ENCODE measurements at places on chromosomes 7 and 10.

DNA sequence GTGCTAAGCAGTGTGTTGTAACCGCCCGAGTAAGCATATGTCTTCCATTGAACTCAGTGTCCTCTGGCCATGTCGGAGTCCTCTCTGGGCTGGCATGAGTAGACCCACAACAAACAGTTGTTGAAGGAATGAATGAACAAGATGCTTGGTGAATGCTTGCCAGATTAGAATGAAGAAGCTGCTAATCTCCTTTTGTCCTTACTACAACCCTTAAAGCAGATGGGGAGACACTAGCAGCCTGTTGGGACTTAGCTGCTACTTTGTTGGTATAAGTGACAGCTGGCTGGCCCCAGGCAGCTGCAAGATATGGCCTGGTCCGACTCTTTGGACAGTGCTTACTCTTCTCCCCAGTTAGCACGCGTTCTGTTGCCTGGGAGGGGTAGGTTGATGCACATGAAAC, 370.1 kb downstream of the RPS24 start:
- DNase-seq, result no peak

DNA sequence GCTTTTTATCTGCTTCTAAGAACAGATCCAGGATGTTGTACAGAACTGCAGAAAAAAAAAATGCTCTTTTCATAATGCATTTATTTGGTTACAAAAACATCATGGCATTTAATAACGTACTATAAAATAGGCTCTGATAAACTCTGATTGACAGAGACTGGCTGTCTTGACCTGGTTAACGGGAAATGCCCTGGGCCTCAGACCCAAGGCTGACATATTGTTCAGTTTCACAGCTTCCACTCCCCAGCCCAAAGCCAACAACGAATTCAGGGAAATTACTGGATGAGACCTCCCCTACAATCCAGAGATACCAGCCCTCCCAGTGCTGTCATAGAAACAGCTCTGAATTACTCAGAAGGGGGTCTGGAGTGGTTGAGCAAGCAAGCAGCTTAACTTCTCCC, 260.1 kb downstream of the CREB5 start:
- no peak for DNase-seq

- no peak for DNase-seq
Observed at GRCh38 chr7:7772397-7772821, 54.0 kb upstream of the RPA3 start.

DNA sequence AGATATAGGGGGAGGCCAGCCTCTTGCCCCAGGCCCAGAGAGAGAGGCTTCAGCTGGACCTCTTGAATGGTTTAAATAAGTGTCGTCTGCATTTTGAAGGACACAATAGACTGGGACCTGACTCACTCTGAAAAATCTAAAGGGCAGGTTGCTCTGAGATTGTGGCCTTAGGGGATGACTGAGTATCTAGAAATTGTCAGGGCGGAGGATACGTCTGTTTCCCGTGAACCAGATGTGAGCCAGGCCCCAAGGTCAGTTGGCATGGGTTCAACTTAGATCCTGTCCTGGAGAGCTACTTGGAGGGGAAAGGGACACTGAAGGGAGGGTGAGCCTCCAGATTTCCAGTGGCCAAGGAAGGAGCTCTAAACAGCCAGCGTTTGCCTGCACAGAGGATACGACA, 110.2 kb downstream of the CHN2 start:
- no peak for DNase-seq

- DNase-seq, result no peak
Observed at GRCh38 chr7:134948736-134949135, 37.6 kb upstream of the AGBL3 start.

DNA sequence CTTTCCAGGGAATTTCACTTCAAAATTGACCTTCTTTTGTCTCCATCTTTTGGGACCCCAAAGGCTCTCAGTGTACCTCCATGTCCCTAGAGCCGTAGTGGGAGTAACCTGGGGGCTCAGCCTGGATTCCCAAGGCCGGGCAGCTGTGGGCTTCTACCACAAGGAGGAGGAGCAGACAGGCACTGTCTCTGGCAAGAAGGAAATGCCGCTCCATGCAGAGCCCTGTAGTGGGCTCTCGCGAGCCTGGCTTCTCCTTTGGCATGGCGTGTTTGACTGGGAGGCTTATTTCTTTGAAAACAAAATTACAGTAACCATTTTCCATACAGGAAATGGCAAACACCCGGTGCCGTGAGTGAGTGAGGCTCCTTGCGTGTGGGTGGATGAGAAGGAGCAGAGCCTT, 76.8 kb upstream of the FAM180A start:
- no peak for DNase-seq

- DNase-seq, result no peak
Observed at GRCh38 chr7:124072603-124073309, 39.9 kb upstream of the TMEM229A start.

DNA sequence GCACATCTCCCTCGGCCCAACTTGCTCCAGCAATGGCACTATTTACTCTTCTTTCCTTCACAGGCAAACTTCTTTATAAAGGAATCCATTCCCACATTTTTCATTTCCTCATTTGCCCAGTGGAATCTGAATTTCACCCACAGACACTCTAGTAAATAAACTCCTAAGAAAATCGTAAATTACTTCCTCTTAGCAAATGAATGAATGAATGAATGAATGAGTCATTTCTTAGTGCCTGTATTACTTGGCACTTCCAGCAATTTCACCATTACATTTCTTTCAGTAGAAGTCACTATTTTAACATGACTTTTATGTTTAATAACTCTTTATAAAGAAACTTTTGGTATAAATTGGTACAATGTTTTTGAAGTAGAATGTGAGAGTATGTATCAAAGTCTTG, 55.7 kb downstream of the DDC start:
- DNase-seq, result no peak

DNA sequence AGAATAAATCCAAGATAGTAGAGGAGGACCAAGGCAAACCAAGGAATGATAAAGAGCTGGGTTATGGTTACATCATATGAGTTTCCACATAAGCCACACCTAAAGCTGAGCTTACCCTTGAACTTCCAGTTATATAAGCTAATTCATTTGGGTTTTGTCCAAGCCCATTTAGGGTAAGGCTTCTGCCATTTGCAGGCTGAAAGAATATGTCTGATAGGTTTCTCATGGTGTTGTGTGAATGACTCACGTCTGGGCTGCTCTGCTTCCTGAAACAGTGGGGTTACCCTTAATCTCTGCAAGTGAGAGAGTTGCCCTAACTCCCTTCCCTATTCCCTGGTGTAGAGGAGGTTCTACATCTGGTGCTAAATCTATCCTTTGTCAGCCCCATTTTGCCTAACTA, 60.8 kb downstream of the PTTG1IP2 start:
- DNase-seq, result no peak

- no peak for DNase-seq
Observed at GRCh38 chr7:101589976-101590662, 39.0 kb downstream of the MYL10 start.

DNA sequence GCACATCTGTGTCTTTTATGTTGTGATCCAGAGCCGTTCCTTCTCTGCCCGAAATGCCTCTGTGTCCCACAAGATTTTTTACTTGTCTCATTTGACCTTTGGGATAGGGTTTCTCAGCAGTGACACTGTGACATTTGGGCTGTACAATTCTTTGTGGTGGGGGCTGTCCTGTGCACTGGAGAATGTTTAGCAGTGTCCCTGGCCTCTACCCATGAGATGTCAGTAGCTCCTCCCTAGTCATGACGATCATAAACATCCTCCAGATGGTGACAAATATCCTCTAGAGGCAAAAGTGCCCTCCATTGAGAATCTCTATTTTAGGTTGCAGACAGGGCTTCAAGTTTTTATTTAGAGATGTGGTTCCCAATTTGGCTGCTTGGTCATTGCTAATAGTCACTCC, 91.3 kb downstream of the PPP1R17 start:
- DNase-seq, result no peak

GRCh38 chr10:100303724-100304319, 17.3 kb upstream of the BLOC1S2 start:
- no peak for DNase-seq

DNA sequence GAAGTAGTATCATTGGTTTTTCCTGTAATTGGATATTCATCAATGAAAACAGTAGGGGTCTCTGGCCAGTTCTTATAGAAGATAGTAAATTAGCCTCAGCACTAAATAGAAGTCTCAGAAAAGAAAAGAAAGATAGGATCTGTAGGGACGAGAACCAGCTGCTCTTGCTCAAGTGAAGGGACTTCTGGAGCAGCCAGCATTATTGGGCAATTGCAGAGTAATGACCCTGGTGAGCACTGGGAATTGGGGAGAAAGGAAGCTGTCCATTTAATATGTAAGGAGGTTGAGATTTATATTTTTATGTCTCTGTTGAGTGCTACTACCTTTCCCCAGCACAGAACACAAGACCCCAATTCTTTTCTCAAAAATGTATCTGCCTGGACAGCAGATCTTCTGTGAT, 61.2 kb upstream of the WNT16 start:
- DNase-seq, result no peak

GRCh38 chr10:117432866-117433265, 57.6 kb upstream of the PDZD8 start:
- DNase-seq, result no peak

GRCh38 chr10:131689486-131689885, 211.3 kb upstream of the PPP2R2D start:
- no peak for DNase-seq

- DNase-seq, result no peak
Observed at GRCh38 chr7:155594163-155594732, 47.9 kb upstream of the CNPY1 start.

DNA sequence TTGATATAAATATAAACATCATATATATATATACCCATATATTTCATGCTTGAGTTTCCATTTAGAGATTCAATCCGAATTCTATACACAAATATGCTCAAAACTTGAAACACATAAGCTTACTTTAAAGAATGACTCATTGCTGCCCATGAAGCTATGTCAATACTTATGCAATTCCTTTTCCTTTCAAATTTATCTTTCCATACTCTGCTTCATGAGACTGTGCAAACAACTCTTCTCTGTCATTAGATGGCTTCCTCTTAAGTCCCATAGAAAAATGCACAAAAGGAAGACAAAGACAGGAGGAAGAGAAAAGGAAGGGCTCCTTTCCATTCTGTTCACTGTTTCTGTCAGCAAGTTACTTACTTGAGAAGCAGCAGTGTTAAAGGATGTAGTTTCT, 895.7 kb upstream of the SORCS1 start:
- no peak for DNase-seq

- DNase-seq, result no peak
Observed at GRCh38 chr7:150407588-150408392, 28.7 kb downstream of the ZNF775 start.

DNA sequence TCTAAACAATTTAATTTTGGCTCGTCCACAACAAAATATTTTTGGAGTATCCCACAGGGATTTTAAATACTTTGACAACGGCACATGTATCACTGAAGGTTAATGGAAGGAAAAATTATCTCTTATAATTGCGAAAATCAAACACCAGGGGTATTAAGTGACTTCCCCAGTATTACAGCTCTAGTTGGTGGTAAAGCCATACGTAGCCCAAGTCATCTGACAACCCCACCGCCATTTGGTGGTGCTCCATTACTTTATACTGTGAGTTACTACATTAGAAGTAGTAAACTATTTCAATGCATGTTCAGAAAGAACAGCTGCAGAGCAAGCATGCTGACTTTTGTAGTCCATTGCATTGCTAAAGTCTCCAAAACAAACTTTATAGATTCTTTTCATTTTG, 179.7 kb downstream of the HGF start:
- DNase-seq, result no peak

Data from HS-27A (cell line).